ENCODE measurements at places on chromosomes 2 and 18.

DNA sequence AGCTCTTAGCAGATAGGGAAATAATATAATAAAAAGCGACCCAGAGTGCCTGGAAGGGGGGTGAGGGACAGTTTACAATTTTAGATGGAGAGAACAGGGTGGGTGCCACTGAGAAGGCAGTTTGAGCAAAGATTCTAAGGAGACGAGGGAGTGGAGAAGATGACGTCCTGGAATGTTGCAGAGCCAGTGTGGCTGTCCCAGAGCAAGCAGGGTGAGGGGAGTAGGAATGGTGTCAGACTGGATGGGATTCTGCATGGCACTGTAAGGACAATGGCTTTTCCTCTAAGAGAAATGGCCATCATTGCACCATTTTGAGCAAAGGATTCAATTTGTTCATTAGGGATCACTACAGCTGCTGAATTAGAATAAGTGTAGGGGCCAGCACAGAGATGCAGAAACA lies 73.1 kb downstream of the FAM124B start:
- no peak for DNase-seq

- no peak for DNase-seq
These were observed 118.4 kb downstream of the MAP4K4 start for GRCh38 chr2:101815739-101816391.

DNA sequence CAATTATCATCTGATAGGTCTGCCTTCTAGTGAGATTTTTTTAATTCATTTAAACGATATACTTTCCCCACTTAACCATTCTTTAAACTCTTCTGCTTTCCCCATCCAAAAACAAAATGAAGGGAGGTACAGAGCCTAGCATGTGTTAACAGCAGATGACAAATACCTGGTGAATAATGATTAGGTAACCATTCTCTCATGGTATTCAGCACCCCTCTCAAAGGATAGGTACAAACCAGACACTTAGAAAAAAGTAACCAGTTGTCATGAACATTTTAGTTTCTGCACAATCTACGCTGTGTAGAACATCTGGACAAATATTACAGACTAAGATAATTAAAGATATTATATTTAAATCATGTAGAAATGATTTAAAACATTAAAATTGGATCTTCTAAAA lies 56.3 kb downstream of the DNAH7 start:
- no peak for DNase-seq

DNA sequence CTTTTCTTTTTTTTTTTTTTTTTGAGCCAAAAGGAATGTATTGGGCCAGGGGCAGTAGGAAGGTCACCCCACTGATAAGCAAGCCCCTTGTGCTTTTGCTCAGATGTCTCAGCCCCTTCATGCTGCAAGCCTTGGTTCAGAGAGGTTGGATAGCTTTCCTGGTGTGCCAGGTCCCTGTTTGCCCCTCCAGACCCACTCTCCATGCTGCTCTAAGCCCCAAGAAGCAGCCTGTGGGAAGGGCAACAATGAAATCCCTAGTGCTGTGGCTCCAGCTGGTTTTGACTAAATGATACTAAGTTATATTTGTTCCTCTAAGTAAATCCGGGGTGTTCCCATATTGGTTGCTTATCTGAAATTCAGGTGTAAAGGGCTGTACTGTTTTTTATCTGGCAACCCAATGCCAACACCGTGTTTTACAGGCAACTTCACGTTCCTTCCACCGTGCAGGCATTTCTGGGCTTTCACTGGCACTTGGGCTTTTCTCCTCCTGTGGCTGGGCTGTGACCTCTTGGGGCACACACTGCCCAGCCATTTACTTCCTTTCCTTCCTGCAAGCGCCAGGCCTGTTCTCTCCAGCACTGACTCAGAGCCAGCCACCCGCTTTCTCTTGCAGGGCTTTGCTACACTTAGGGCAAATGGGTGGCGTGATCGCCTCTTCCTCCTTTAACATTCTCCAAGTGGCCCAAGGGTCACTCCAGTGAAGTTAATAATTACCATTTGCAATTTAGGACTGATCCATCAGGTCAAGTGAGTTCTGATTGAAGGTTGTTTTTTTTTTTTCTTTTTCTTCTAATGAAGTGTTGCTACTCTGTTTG lies 21.6 kb downstream of the MERTK start:
- DNase-seq = no peak

DNA sequence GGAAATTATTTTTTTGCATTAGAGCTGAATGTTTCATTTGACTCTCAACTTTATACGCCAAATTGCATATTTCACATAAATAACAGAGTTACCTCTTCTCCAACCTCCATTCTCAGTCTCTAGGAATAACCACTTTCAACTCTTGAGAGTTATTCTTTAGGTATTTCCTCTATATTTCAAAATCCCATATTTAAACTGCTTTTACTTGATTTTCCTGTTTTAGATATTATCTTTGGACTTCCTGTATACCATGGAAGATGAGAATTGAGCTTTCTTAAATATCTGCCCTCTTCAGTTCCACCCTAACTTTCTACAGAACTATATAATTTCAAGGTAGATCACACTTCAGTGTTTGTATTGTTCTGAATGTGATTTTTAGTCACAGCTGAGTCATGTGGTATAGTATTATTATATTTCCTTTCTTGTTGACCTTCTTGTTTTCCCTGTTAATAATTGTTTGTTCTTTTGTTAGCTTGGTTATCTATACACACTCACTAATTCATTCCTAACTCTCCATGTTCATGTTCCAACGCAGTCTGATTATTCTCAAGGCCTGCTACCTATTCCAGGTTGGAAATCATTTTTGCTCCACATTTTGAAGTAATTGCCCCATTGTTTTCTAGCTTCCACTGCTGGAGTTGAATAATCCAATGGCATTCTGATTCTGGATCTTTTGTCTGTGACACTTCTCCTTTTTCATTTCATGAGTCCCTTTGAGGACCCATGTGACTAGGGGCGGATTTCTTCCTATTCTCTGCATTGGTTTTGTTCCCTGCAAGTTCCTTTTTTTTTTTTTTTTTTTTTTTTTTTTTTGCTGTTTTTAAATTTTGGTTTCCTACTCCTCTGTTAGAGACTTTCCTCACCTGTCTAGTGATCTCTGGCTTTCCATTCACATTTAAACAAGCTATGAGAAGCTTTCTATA lies 156.8 kb upstream of the RBMS1 start:
- DNase-seq = no peak

- DNase-seq = no peak
These were observed 15.3 kb downstream of the FAM168B start for GRCh38 chr2:131077966-131078365.

All from RWPE2 (cell line).